ENCODE measurements at places on chromosomes 7 and 10. TPM values are rescaled to one million over a fixed set of nuclear protein-coding genes. Genes with fewer than 3 reads are reported as not detected.

Gene TMEM168
- total RNA-seq, result 9.8 TPM

Gene CNTNAP2
- 2.7 TPM for total RNA-seq

Gene NKX1-2
- not detected for total RNA-seq

Gene OR9A2
- total RNA-seq, result not detected

Gene OR2AE1
- not detected for total RNA-seq

Gene SPDYE9
- total RNA-seq, result not detected

GRCh38 chr7:8490391-8491045 lies 57.1 kb downstream of the NXPH1 start:
- no peak for DNase-seq

DNA sequence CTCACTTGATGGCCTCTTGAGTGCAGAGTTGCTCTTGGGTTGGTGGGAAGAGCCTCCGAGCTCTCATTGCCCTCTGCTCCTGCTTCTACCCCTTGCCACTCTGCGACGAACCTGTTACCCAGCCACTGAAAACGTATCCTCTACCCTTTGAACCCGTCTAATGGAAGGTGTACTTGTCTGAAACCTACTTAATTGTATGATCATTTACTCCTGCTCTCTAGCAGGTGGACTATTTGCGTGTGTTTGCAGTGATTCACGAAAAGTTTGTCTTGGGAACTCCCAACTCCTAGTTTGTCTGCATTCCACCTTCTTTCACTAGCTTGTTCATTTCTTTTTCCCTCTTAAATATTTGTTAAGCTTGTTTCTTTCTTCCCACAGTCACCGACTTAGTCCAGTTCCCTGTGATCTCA lies 503 bp downstream of the CROT start:
- no peak for DNase-seq

DNA sequence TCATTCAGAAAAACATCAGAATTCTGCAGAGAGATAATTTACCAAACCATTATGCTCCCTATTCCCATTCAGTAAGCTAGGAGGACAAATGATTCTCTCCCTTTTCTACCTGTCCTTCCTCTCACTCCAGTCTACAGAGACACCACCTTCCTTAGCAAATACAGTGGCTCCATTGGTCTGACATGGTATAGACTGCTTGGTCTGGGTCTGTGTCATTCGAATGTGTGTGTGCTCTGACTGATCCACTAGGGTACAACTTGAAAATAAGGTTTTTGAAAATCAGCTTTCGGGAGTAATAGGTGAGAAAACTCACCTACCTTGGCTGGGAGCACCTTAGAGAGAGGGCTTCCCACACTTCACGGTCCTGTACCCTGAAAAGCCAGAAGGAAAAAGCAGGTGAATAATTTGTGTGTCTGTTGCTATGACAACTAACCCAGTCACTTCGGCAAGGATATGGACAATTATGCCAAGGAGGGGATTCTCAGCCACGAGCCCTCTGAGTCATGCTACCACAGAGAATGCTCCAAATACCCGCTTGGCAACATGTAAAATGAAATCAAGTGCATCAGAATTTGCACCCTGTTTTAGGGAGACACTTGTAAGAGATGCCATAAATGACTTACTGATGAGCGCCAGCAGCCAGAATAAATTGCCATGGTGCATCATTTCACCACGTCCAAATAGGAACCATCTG lies 114.5 kb upstream of the PRKCQ start:
- peak; percentile 42 for DNase-seq

Data from epithelial cell of proximal tubule (primary cell).